ENCODE measurements at places on chromosomes 6 and 20.

DNA sequence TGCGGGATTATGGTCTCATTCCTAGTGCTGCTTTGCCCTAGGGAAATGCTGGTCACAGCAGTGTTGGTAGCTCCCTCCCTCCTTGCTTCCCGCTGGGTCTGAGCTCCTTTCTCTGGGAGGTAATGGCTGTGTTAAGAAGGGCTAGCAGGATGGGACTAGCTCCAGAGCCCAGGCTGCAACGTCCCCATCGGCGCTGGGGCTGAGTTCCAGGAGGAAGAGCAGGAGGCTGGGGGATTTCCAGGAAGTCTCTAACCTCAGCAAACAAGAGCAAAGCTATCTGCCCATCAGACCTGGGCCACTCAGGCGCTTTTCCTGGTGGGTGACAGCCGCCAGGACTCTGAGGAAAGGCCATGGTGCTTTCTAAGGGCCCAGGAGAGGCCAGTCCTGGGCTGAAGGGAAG, 174.2 kb downstream of the DLL1 start:
- DNase-seq: no peak

- DNase-seq: no peak
Measured at GRCh38 chr6:52509281-52510212, 67.3 kb downstream of the TRAM2 start.

GRCh38 chr20:33751775-33752174, 20.0 kb downstream of the ZNF341 start:
- DNase-seq: no peak

- no peak for DNase-seq
Measured at GRCh38 chr6:62354261-62354660, 68.2 kb upstream of the KHDRBS2 start.

Data from stimulated activated CD4-positive, alpha-beta T cell treated with anti-CD3 and anti-CD28 coated beads, Interleukin-4, amount 100 ng/mL, for 1 hour (primary cell).